ENCODE measurements at places on chromosomes 5 and 9. TPM values are rescaled to one million over a fixed set of nuclear protein-coding genes. Genes with fewer than 3 reads are reported as not detected.

DNA sequence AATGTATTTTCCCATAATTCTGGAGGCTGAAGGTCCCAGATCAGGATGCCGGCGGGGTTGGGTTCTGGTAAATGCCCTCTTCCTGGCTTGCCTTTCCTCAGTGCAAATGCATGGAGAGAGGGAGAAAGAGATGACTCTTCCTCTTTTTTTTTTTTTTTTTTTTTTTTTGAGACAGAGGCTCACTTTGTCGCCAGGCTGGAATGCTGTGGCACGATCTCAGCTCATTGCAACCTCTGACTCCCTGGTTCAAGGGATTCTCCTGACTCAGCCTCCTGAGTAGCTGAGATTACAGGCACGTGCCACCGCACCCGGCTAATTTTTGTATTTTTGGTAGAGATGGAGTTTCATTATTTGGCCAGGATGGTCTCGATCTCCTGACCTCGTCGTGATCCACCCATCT is 300.0 kb upstream of the TAS2R1 start:
- H3K4me1 ChIP-seq, result no peaks in the 10 kb centered on the region
- no peak overlapping the region for H3K4me3 ChIP-seq
- no peak for DNase-seq
- H3K27ac ChIP-seq, result no peak overlapping the region

DNA sequence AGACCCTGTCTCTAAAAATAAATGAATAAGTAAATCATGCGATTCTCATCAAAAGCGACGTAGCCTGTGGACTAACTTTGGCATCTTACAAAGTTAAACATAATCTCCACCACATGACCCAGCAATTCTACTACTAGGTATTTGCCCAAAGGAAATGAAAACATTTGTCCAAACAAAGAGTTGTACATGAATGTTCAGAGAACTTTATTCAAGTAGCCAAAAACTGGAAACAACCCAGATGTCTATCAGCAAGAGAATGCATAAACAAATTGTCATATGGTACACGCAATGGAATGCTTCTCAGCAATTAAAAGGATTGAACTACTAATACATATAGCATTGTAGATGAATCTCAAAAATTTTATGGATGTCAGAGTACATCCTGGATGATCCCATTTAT is 82.6 kb downstream of the ADRB2 start:
- no peaks in the 10 kb centered on the region for H3K4me1 ChIP-seq
- H3K36me3 ChIP-seq, result no peaks in the 10 kb centered on the region
- no peak for DNase-seq

SPINK4 gene
- polyA plus RNA-seq, result not detected

IFNK gene
- polyA plus RNA-seq, result not detected

Data from testis (tissue), 5 donors.